Jurkat, Clone E6-1 (cell line): ENCODE measurements at places on chromosomes 13 and 19.

GRCh38 chr13:27151798-27152599 is 19.6 kb downstream of the USP12 start:
- DNase-seq = no peak

DNA sequence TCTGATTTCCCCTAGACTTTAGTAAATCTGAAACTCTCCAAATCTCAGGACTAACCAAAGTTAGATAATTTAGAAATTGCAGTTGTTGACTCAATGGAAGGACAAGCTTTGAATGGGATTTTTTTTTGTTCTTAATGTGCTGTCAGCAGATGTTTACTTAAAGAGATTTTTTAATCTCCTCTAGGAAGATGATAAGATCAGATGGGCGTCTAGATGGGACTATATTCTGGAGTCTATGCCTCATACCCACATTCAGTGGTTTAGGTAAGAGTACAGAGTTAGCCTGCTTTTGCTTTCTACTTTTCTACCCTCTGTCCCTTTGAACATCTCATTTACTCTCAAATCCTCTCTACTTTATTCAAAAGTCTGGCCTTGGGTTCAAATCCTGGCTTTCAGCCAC is 39.3 kb downstream of the TM9SF2 start:
- DNase-seq = no peak

- DNase-seq = no peak
Measured at GRCh38 chr19:52229524-52229923, 39.7 kb downstream of the PPP2R1A start.

GRCh38 chr13:41596190-41596589 is 138.8 kb downstream of the RGCC start:
- no peak for DNase-seq
